ENCODE measurements at places on chromosomes 16 and 17.
A peak's percentile ranks its signal among the peaks of the same experiment; 100 is the strongest.

DNA sequence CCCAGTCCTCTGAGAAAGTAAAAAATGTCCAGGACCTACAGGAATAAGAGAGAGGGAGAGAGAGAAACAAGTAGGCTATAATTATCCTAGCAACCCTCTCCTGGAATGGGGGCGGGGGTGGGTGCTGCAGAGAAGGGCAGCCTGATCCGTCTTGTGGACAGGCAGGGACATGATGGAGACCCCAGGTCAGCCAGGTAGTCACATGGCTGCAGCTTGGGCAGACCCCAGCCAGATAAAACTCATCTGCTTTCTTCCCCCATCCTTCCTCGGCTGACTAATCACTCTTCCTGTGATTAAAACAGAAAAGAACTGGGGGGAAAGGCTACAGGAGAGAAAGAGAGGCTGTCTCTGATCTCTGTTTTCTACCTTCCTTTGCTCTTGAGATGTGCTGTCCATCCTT lies 32.6 kb downstream of the COPZ2 start:
- DNase-seq = no peak

DNA sequence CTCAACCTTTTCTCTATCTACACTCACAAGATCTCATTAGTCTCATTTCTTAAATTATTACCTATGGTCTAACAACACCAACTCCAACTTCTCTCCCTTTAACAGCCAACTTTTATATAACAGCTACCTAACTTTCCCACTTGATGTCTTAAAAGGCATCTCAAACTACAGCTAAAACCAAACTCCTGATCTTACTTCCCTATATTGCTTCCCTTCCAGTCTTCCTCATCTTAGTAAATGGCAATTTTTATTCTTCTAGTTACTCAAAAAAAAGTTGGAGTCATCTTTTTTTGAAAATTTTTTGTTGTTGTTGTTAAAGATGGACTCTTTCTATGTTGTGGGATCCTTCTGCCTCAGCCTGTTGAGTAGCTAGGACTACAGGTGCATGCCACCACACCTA lies 15.3 kb downstream of the SRR start:
- DNase-seq = no peak

DNA sequence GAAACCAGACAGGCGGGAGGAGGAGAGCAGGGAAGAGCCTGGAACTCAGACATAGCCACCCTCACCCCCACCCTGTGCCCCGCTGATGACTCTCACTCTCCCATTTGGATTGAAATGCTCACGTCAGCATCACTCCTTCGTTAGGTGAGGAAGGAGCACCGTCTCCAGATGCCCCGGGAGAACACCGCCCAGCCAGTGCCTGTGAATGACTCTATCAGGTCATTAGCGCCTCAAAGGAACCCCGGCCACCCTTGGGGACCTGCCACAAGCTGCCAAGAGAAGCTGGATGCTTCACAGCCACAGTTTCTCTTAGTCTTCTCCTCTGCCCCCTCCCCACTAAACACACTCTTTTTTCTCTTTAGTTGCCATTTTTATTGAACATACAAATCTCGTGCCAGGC lies 66.0 kb downstream of the CACNG3 start:
- no peak for DNase-seq

DNA sequence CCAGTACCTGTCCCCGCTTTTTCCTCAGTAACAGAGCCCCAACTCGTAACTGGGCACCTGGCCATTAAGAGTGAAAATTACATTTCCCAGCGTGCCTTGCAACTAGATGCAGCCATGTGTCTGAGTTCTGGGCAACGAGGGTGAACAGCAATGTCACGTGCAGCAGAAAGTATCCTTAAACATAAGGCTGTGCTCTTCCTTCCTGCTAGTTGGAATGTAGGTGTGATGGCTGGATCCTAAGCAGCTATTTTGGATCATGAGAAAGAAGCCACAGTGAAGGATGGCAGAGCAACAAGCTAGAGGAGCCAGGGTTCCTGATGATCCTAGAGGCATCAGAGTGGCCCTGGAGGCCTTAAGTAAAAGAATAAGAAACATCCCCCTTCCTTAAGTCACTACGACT lies 36.0 kb downstream of the ACTG1 start:
- DNase-seq = no peak

DNA sequence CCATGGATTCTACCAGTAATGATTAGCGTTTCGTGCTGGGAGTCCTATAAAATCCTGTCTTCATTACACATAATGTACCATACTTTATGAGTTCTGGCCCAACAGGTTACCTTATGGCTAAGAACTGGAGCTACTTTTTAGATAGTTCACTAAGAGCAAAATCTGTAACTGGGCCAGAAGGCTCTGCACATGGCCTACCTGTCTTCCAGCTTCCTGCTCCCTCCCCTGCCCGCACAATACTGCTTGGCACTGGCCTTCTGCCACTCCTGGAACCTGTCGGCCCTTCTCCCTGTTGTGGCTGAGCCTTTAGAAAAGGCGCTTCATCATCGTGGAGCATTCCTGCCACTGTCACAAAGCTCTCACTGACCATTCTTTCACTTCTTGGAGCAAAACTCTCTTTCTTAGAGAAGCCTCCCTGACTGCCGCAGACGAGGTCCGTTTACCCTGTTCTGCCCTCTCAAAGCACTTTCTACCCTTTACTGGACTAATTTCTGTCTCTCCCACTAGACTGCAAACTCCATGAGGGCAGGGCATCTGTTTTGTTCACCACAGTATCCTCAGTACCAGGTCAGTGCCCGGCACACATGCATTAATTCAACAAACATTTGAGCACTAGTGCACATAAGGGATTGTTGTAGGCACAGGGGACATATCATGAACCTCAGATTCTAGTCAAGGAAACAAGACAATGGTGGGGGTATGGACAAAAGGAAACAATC lies 116.5 kb downstream of the PARN start:
- DNase-seq = no peak

GRCh38 chr17:77466140-77466539 lies 325.4 kb downstream of the SEC14L1 start:
- no peak for DNase-seq

DNA sequence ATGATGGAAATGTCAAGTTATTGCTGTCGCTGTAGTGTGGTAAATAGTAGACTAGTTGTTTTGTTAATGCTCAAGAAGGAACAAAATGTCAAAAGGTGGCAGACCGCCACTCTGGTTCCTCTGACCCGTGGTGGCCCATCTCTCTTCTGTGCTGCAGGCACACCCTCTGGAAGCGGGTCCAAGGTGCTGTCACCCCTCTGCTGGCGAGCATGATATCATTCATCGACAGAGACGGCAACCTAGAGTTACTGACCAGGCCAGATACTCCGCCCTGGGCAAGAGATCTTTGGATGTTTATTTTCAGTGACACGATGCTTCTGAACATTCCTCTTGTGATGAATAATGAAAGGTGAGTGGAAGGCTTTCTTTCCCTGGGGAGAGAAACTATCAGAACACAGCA lies 56.8 kb upstream of the ENDOV start:
- no peak for DNase-seq

- DNase-seq = no peak
These were observed 53.1 kb upstream of the SREBF1 start for GRCh38 chr17:17889922-17890321.

- peak; percentile 35 for DNase-seq
These were observed 103.8 kb downstream of the YPEL2 start for GRCh38 chr17:59435238-59435637.

- no peak for DNase-seq
These were observed 29.3 kb upstream of the KDM8 start for GRCh38 chr16:27174007-27174406.
